ENCODE measurements at places on chromosomes 3 and 15.

DNA sequence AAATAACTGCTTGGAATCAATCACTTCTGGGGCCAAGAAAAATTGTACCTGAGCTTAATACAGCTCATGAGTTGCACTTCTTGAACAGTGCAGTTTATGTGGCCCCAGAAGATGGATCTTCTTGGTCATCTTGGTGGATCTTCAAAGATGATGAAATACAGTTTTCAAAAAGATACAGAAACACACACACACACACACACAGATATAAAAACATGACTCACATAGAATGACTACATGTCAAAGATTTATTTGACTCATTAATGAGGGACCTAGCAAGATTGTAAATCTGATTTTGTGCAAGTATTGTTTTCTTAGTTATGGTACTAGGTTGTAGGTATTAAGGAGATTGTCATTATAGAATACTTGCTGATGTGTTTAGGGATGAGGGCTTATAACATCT, 32.6 kb downstream of the PDCD6IP start:
- DNase-seq = no peak

DNA sequence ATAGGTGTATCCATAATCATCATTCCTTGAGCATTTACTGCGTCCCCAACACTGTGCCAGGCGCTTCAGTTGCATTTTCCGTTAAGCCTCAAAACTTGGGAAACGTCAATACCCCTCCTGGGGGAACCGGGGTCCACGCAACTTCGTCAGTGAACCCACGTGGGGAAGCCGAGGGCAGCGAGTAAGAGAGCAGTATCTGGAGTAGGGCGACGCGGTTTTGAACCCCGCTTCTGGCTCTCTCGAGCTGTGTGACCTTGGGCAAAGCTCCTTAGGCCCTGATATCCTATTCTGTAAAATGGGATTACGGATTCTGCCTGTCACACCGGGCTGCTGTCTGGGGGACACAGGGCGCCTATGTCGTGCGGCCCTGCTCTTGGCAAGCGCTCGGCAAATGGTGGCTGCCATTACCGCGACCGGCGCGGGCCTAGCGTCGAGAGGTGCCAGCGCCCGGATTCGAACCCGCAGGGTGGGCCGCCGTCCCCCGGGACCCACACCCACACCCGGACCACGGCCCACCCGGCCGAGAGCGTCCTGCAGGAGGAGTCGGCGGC, 590 bp downstream of the POLG start:
- DNase-seq = no peak

DNA sequence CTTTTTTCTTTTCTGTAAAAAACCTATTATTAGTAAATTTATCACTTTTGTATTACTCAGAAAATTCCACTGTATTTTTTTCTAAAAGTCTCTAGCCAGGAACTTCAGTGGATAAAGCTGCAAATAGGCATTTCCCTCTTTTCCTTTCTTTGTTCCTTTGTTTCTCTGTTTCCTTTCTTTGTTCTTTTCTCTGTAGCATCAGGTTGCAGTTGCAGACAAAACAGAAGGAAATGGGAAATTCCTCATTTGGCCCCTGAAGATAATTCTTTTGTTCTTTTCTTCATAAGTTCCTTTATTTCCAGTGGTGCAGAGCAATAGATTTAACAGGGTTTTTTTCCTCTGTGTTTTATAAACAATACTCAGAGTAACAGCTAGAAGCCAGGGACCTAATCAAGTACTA, 416.5 kb downstream of the TBL1XR1 start:
- no peak for DNase-seq

- DNase-seq = no peak
Observed at GRCh38 chr15:66919421-66919820, 146.0 kb upstream of the SMAD3 start.

DNA sequence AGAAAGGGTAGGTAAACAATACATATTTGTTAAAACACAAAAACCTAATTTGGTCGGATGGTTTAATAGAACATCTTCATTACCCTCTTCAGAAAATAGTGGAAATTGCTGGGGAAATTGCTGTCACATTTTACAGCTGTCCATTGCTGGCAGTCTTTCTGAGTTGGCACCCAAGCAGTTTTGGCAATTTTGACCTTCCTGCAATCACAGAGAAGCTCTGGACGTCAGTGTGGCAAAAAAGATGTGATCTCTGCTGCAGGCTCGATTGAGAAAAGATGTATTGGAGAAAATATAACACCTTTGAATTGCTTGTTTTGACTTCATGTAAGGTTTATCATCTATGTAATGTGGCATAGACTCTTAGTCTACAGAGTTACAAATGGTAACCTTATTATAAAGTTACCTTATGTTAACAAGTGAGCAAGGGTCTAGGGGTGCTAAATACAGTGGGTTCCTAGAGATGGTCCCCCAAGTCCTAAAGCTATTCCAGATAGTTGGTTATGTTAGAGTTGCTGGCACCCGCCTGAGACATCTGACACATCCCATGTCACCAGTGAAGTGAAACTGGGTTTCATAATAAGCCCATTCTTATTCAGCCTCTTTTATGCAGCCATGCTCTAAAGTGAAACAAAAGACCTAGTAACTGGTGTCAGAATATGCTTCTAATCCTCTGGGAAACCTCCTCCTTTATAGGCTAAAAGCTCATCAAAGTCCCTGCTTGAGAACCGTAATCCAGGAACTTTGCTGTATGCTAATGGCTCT, 14.0 kb downstream of the UBE2E1 start:
- no peak for DNase-seq

DNA sequence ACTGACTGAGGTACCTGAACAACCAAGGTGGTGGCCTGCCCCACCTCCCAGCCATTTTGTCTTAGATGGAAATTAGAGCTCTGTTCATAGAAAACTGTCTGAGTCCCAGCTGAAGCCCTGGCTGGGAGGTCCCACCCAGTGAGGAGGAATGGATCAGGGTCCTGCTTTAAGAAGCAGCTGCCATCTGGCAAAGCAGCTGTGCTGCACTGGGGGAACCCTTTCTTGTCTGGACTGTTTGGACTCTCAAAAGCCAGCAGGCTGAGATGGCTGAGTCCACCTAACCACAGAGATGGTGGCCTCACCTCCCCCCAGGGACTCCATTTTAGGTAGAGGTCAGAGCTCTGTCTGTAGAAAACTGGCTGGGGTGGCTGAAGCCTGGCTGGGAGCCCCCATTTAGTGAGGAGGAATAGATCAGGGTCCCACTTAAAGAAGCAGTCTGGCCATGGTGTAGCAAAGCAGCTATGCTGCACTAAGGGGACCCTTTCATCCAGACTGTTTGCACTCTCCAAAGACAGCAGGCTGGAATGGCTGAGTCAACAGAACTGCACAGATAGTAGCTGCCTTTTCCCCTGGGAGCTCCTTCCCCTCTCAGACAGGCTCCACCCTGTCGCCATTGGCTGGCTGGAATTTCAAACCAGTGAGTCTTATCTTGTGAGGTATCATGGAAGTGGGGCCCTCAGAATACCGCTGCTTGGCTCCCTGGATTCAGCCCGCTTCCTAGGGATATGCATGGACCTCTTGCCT, 116.9 kb downstream of the EPHA6 start:
- DNase-seq = no peak

- no peak for DNase-seq
Observed at GRCh38 chr3:171432548-171432947, 27.7 kb downstream of the TNIK start.

- no peak for DNase-seq
Observed at GRCh38 chr15:33163816-33164215, 30.7 kb downstream of the FMN1 start.

GRCh38 chr15:35129361-35129760, 44.3 kb upstream of the NANOGP8 start:
- DNase-seq = no peak

DNA sequence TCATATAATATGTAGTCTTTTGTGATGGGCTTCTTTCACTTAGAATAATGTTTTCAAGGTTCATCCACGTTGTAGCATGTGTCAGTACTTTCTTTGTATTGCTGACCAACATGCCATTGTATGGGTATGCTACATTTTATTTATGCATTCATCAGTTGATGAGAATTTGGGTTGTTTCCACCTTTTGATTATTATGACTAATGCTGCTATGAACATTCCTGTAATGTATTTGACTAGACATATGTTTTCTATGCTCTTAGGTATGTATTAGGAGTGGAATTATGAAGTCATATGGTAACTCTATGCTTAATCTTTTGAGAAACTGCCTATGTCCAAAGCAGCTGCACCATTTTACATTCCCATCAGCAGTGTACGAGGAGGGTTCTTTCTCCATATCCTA, 3.2 kb upstream of the PODXL2 start:
- no peak for DNase-seq

DNA sequence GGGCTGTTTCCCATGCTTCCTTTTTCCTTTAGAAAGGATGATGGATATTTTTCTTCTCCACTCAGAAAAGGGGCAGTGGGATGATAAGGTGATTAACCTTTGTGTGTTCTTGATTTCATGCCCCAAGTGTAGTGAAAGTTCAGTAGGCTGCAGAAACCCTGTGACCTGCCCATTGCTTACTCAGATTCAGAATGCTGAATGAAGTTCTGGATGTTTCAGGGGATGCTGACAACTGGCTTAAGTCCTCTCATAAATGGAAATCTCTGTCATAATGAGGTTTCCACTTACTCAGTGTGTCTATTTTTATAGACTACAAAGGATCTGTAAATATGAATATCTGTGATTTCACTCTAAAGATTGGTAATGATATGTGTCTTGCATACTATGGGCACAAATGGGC, 471.3 kb upstream of the TPRG1 start:
- peak; percentile 88 for DNase-seq

GRCh38 chr3:188729422-188729821, 442.3 kb upstream of the TPRG1 start:
- no peak for DNase-seq

GRCh38 chr15:68517285-68517761, 61.5 kb upstream of the CORO2B start:
- no peak for DNase-seq

- DNase-seq = no peak
Observed at GRCh38 chr3:164478323-164478722, 600.0 kb downstream of the SI start.

GRCh38 chr3:5757213-5757804, 569.8 kb downstream of the EDEM1 start:
- DNase-seq = no peak

DNA sequence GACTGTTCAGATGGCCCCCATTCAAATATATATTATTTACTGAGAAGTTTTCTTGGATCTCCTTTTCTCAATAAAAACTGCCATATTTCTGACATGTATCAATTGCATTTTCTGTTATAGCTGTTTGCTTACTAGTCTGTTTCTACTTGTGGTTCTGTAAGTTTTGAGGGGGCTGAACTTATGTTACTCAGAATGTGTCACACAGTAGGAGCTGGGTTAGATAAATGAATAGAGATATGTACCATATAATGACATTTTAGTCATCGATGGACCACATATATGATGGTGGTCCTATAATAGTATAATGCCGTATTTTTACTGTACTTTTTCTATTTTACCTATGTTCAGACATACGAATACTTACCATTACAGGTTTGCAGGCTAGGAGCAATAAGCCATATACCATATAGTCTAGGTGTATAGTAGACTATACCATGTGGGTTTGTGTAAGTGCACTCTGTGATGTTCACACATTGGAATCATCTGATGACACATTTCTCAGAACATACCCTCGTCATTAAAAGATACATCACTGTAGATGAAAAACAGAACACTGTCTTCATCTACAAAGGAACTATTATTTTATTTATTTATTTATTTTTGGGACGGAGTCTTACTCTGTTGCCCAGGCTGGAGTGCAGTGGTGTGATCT, 22.3 kb downstream of the PPP4R2 start:
- DNase-seq = no peak

GRCh38 chr15:39666677-39667076, 85.8 kb downstream of the THBS1 start:
- no peak for DNase-seq

- no peak for DNase-seq
Observed at GRCh38 chr3:101941318-101942040, 92.2 kb downstream of the NFKBIZ start.

- DNase-seq = no peak
Observed at GRCh38 chr15:67828969-67829646, 3.8 kb downstream of the SKOR1 start.

DNA sequence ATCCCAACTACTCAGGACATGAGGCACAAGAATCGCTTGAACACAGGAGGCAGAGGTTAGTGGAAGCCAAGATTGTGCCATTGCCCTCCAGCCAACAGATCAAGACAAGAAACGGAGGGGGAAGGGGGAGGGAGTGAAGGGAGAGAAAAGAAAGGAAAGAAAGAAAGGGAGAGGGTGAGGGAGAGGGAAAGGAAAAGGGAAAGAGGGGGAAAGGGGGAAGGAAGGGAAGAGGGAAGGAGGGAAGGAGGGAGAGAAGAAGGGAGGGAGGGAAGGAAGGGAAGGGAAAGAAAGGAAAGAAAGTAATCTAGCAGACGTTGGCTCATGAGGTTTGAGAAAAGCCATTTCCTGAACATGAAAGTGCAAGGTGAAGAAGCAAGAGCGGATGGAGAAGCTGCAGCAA, 53.1 kb upstream of the SETMAR start:
- DNase-seq = no peak

DNA sequence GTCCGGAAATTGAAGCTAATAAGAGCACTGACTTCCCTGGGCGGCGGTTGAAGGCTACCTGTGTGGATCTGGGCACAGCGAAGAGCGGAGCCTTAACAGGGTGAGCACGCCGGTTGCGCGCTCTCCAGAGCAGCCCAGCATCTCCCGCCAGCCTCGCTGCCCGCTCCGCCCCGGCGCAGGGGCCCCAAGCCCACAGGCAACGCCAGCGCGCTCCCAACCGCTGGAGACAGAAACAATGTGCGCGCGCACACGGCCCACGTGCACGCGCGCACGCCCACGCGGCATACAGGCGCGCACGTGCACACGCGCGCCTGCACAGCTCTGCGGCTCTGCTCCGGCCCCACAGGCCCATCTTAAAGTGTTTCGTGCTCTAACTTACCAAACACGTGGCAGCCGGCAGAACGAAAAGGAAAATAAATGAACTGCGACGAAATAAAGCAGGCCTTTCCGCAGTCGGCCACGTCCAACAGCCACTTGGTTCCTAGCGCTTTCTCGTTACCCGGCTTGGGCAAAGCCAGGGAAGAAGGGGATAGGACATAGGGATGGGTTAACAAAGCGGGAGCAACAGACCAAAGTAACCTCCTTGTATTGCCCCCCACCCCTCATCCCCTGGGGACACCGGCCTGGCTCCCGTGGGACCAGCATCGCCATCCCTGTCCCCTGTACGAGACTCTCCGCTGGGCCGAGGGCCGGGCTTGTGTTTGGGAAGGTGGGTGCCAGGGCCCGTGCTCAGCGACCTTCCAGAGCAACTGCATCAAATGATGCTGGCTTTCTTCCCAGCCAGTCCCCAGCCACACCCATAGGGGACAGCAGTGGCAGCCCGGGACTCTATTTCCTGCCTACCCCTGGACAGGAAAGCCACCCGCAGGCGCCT, 203.7 kb downstream of the ABHD5 start:
- DNase-seq = peak; percentile 23

- DNase-seq = no peak
Observed at GRCh38 chr3:28651159-28651558, 302.5 kb upstream of the AZI2 start.

DNA sequence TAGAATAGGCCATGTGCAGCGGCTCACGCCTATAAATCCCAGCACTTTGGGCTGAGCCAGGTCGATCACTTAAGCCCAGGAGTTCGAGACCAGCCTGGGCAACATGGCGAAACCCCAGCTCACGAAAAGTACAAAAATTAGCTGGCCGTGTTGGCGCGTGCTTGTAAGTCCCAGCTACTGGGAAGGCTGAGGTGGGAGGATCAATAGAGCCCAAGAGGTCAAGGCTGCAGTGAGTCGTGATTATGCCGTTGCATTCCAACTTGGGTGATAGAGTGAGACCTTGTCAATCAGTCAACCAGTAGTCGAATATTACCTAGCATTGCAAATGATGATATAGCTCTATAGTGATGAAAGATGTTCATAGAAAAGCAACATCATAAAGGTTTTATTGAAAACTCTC, 51.9 kb downstream of the USP8 start:
- DNase-seq = no peak

- no peak for DNase-seq
Observed at GRCh38 chr3:150220799-150221198, 187.3 kb upstream of the TSC22D2 start.
